ENCODE measurements at places on chromosomes 16 and 17. TPM values are rescaled to one million over a fixed set of nuclear protein-coding genes. Genes with fewer than 3 reads are reported as not detected.

GRCh38 chr17:21077281-21077680 lies 34.5 kb upstream of the USP22 start:
- no peak overlapping the region for H3K4me3 ChIP-seq
- no peak overlapping the region for H3K27ac ChIP-seq

GRCh38 chr17:65677932-65678331 lies 116.5 kb upstream of the AXIN2 start:
- H3K4me1 ChIP-seq = no peaks in the 10 kb centered on the region
- no peak overlapping the region for H3K27ac ChIP-seq
- H3K27me3 ChIP-seq = no peaks in the 10 kb centered on the region
- H3K4me3 ChIP-seq = no peak overlapping the region
- no peaks in the 10 kb centered on the region for H3K36me3 ChIP-seq
- DNase-seq = no peak

DNA sequence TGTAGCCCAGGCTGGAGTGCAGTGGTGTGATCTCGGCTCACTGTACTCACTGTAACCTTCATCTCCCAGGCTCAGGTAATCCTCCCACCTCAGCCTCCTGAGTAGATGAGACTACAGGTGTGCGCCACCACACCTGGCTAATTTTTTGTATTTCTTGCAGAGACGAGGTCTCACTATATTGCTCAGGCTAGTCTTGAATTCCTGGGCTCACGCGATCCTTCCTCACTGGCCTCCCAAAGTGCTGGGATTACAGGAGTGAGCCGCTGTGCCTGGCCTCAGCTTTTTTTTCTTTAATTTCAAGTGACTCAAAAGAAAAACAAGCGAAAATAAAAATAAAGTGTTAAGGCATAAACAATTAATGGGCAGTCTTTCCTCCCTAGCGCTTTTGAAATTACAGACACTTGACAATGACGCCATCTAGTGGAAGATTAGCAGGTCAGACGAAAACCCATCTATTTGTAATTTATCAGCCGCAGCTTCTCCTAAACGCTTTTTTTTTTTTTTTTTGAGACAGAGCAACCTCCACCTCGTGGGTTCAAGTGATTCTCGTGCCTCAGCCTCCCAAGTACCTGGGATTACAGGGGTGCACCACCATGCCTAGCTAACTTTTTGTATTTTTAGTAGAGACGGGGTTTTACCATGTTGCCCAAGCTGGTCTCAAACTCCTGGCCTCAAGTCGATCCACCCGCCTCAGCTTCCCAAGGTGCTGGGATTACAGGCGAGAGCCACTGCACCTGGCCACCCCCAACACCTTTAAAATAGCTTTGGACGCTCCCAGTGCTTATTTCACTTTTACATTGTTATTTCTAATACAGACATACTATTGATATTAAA lies 28.1 kb upstream of the PECAM1 start:
- DNase-seq = no peak
- H3K4me1 ChIP-seq = peaks cover 4% of the 10 kb centered on the region
- H3K27me3 ChIP-seq = peaks cover 2% of the 10 kb centered on the region
- H3K4me3 ChIP-seq = no peak overlapping the region

- no peaks in the 10 kb centered on the region for H3K36me3 ChIP-seq
- no peak for DNase-seq
- H3K27me3 ChIP-seq = peaks cover 54% of the 10 kb centered on the region
- H3K4me3 ChIP-seq = no peak overlapping the region
Observed at GRCh38 chr16:56591377-56592060, 2.2 kb downstream of the MT3 start.

DNA sequence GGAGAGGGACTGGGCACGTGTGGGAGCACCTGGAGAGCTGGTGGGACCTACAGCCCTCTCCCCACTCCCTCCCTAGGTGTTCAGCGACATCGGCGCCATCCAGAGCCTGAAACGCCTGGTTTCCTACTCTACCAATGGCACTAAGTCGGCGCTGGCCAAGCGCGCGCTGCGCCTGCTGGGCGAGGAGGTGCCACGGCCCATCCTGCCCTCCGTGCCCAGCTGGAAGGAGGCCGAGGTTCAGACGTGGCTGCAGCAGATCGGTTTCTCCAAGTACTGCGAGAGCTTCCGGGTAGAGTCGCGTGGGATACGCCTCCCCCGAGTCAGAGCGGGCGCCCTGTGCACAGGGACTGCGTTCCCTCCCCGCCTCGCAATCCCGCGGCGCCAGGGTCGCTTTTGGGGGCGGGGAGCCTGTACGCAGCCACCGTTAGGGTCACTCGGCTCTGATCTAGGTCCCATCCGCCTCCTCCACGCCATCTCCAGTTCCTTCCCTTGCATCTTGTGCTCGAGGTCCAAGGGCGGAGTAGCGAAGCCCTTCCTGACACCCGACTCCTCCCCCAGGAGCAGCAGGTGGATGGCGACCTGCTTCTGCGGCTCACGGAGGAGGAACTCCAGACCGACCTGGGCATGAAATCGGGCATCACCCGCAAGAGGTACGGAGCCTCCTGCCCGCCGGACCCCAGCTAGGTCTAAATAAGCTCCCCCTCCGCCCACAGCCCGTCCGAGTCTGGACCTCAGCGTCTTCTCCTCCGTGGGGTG lies 13.0 kb downstream of the SARM1 start:
- no peaks in the 10 kb centered on the region for H3K27me3 ChIP-seq
- peak overlapping the region; percentile 77 for H3K27ac ChIP-seq
- H3K4me1 ChIP-seq = peaks cover 22% of the 10 kb centered on the region
- DNase-seq = peak; percentile 88
- H3K36me3 ChIP-seq = peaks cover 12% of the 10 kb centered on the region

GRCh38 chr16:88535191-88535856 lies 34.9 kb upstream of the ZC3H18 start:
- H3K27ac ChIP-seq = peak overlapping the region; percentile 50
- no peaks in the 10 kb centered on the region for H3K36me3 ChIP-seq
- peak overlapping the region; percentile 71 for H3K4me3 ChIP-seq

DNA sequence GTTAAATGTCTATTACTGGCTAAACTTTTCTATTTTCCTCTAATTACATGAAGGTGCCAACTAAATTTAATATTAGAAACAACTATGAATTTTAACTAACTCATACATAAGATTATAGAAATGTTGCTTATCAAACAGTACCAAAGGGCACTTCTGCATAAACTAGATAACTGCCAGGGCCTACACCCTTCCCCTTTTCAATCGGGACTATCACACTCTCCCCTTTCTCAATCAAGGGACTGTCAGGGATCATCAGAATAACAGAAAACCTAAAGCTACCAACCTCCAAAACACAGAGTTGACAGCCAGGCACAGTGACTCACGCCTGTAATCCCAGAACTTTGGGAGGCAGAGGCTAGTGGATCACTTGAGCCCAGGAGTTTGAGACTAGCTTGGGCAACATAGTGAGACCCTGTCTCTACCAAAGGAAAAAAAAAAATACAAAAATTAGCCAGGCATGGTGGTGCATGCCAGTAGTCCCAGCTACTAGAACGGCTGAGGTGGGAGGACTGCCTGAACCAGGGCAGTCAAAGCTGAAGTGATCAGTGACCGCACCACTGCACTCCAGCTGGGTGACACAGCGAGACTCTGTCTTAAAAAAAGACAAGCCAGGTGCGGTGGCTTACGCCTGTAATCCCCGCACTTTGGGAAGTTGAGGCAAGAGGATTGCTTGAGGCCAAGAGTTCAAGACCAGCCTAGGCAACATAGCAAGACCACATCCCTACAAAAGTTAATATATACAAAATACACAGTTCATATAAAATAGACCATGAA lies 3.2 kb upstream of the PHLPP2 start:
- H3K27me3 ChIP-seq = peaks cover 15% of the 10 kb centered on the region
- no peak overlapping the region for H3K27ac ChIP-seq
- no peak for DNase-seq
- peaks cover 9% of the 10 kb centered on the region for H3K4me1 ChIP-seq
- H3K36me3 ChIP-seq = peaks cover 23% of the 10 kb centered on the region
- H3K4me3 ChIP-seq = no peak overlapping the region

- peaks cover 31% of the 10 kb centered on the region for H3K4me1 ChIP-seq
- no peak for DNase-seq
- H3K4me3 ChIP-seq = no peak overlapping the region
- peaks cover 4% of the 10 kb centered on the region for H3K36me3 ChIP-seq
- peaks cover 4% of the 10 kb centered on the region for H3K27me3 ChIP-seq
- H3K27ac ChIP-seq = peak overlapping the region; percentile 76
Observed at GRCh38 chr16:67541391-67542263, 13.0 kb downstream of the RIPOR1 start.

SLC16A5 gene
- 3.2 TPM for total RNA-seq

PRSS36 gene
- 0.59 TPM for total RNA-seq

SLC22A31 gene
- not detected for total RNA-seq

TP53TG3 gene
- total RNA-seq = not detected
